ENCODE measurements at places on chromosomes 4 and X.

DNA sequence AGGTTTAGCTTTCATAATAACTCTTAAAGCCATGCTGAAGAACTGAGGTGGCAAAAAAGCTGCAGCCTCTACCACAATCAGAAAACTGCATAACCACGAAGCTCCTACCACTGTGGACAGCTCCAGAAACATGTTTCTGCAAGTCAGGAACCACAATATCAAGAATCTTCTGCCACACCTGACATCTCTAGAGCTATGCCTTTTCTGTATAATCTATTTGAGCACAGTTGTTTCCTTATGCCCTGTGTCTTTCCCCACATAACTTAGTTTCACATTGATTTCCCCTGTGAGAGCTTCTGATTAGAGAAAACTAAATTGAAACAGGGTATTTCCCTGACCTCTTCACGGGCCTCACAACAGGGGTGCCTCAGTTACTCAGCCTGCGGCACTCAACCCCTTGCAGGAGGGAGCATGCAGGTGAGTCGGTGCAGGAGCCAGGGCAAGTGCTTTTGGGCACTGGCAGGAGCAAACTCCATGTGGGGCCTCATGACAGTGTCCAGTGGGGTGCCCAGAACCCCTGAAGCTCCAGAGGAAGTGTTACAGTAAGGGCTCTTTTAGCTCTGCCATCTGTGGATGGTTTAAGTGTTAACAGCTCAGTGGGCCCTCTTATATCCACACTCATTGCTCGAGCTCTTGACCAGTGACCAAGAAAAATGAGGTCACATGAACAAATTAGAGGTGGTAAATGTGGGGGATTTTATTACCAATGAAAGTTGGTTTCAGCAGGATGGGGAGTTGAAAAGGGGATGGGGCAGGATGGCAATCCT is 132.8 kb upstream of the BMP3 start:
- no peak for DNase-seq

DNA sequence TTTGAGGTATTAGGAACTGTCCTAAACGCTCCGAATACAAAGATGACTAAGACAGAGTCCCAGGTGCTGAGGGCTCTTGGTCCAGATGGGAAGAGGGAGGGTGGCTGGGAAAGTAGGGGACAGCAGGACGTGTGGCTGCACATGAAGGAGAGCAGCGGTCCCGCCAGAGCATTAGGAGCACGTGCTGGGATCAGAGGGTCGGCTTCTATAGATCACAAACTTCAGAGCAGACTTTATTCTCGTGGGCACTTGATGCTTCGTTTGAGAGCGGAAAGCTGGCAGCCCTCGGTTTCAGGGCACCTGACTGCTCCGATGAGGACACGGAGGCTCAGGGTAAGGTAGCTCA is 26.1 kb downstream of the ZBTB49 start:
- DNase-seq = no peak

- DNase-seq = no peak
These were observed 45.5 kb upstream of the PRKG2 start for GRCh38 chr4:81260443-81261101.

GRCh38 chrX:150683536-150684146 is 9.6 kb upstream of the MTMR1 start:
- no peak for DNase-seq

GRCh38 chr4:60812811-60813210 is 387.3 kb upstream of the ADGRL3 start:
- DNase-seq = no peak

GRCh38 chr4:89357340-89357739 is 49.7 kb upstream of the GPRIN3 start:
- DNase-seq = no peak

Measured in CD4-positive, alpha-beta T cell treated with Interleukin-15 for 1 hour (primary cell).